Thymus (tissue), 14 donors: ENCODE measurements at places on chromosomes 13 and 19.
A peak's percentile ranks its signal among the peaks of the same experiment; 100 is the strongest.

DNA sequence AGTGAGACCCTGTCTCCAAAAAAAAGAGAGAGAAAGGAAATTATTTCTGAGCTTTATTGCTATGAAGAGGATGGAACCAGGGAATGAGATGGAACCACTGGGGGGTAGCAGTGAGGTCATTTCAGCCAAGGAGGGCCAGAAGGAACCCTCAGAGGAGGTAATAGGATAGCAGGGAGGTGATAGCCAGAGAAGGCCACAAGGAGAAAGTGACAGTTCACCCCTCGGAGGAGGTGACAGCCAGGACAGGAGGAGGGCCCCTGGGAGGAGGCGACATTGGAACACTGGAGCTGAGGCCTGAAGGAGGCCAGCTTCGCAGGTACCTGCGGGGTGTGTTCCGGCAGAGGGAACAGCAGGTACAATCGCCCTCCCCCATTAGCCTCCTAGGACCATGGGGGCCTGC is 675 bp upstream of the PGPEP1 start:
- DNase-seq = no peak

DNA sequence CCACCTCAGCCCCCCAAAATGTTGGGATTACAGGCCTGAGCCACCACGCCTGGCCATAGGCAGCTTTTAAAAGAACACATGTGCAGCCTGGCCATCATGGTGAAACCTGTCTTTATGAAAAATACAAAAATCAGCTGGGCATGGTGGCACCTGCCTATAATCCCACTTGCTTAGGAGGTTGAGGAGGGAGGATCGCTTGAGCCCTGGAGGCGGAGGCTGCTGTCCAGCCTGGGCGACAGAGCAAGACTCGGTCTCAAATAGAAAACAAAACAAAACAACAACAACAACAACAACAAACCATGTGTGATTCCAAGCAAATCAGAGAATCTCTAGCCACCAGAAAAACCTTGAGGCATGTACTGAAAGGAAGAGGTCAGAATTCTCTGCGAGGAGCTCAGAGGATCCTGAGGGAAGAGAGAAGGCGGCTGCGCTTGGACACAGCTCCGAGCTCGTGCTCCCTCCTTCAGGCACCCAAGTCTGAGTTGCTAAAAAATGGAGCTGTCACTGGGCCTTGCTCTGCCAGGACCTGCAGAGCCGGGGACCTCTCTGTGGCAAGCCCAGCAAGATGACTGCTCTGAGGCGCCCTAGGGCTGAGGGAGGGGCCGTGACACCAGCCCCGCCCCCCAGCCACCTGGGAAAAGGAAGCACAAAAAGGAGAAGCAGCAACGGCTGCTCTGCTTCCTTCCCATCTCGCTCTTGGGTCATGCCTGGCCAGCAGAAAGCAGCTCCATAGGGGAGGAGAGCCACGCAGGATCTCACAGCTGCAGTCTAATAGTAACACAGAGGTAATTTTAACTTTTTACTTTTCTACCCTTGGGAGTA is at the start of gene ARL11:
ARL11 (plus strand) TSS at position 677 of the 822 bp plus-strand sequence. CDS start 1,941 bp downstream, outside the sequence.
- peak; percentile 85 for DNase-seq

- no peak for DNase-seq
These were observed 12.9 kb upstream of the NDUFS7 start for GRCh38 chr19:1370579-1371361.

GRCh38 chr13:41563341-41563983 is 106.1 kb downstream of the RGCC start:
- DNase-seq = no peak
